NCI-H2029 treated with DMSO at 0.1 percent for 48 hours (cell line): ENCODE measurements at places on chromosomes 3 and 15.
A peak's percentile ranks its signal among the peaks of the same experiment; 100 is the strongest.

DNA sequence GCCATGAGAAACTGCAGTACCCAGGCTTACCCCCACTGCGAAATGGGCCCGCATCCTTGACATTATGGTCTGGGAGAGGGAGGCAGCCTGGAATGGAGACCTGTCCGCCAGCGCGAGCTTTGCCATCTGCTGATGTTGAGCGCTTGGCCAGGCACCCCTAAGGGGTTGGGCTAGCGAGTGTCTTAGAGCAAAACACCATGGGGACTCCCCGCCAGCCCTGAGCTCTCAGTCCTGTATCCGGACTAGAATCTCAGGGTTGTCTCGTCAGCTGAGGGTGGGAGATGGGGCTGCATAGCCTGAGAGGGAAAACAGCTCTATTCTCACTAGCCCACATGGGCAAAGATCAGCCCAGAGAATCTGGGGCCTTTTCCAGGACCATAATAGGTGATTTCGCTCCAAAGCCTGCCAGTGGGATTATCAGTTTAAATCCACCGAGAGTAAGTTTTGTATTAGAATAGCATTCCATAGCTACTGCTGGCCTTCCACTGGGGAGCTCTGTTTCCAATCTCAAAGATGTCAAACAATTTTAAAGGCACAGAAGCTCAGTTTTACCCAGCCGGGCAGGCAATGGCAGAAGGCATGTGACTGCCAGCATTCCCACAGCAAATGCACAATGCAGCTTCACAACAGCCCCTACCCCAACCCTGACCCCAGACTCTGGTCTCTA is 167.5 kb upstream of the TPM1 start:
- no peak for DNase-seq

GRCh38 chr3:62318752-62319569 is 54.4 kb downstream of the FEZF2 start:
- DNase-seq: peak; percentile 43

- no peak for DNase-seq
Observed at GRCh38 chr15:101288905-101289513, 6.0 kb downstream of the SNRPA1 start.

DNA sequence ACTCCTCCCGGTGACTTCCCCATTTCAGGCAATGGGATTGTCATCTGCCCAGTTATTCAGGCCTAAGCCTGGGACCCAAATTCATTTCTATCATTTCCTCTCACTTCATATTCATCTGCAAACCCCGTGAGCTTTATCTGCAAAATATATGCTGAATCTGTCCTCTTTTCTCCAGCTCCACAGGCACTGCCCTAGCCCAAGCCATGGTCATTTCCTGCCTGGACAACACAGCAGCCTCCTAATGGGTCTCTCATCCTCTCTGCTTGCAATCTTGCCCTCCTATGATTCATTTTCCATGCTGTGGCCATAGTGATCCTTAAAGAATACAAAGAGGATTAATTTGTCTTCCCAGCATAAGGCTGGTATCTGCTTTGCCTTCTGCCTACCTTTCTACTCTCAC is 6.1 kb downstream of the RBP2 start:
- no peak for DNase-seq

DNA sequence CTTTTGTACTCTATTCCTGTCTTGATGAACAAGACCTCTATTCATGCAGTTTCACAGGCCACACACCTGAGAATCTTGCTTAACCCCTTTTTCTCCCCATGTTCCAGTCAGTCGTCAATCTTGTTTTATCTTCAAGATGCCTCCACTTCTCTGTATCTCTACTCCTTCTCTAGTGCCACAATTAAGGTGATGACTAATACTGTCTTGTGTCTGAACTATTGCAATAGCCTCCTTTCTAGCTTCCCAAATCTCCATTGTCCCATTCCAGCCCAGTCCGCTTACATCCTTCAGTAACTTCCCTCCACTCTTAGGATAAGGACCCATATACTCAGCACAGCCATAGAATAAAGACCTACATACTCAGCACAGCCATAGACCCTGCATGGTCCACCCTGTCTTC is 24.7 kb downstream of the CHST14 start:
- no peak for DNase-seq

DNA sequence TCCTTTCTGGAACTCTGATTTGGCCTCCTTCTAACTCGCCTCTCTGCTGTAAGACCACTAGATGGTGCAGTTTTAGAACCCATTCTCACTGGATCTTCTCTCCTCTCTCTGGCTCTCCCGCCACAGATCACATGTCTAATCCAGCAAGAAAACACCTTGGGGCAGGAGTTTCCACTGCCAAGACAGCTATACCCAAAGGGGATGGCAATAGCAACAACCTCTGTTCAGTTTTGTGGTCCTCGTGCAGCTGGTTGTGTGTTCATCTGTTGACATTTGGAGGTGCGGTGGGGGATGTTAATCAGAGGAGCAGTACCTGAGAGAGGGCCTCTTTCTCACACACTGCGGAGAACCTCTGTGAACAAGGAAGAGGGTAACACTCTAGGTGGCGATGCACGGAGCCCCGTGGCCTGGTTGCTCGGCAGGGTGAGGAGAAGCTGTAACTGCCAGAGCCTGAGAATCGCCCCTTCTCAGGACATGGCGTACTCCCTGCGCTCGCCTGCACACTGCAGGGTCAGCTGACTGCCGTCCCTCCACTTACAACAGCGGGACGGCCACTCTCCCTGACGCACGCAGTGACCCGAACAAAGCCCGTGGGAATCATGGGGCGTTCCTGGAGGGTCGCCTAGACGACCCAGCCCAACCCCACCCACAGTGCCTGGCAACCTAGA is at the start of gene TEX55:
TEX55 (plus strand) TSS at position 666 of the 668 bp plus-strand sequence. CDS start 25 bp downstream, outside the sequence.
- DNase-seq: peak; percentile 85

GRCh38 chr3:187741403-187742350 is 3.6 kb downstream of the BCL6 start:
- DNase-seq: peak; percentile 24

- DNase-seq: peak; percentile 2
Observed at GRCh38 chr3:3998140-3998922, 199.1 kb downstream of the LRRN1 start.

DNA sequence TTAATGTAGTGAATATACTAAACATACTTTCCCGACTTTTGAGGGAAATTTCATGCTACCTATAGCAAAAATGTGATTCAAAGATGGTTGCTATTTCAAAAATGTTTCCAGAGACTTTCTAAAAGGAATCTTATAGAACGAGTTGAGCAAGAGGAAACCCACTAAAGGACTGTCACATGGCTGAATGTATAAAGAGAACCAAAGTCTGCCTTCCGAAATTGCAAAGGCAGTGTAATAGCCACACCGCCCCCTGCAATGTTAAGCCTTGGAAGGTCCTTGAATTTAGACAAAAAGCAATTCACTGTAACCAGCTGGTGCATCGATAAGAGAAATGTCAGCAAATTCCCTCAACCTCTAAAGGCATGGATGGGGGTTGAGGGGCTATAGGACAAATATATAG is 142.8 kb downstream of the CHL1 start:
- DNase-seq: no peak

- no peak for DNase-seq
Observed at GRCh38 chr3:57170946-57171345, 5.8 kb upstream of the IL17RD start.

DNA sequence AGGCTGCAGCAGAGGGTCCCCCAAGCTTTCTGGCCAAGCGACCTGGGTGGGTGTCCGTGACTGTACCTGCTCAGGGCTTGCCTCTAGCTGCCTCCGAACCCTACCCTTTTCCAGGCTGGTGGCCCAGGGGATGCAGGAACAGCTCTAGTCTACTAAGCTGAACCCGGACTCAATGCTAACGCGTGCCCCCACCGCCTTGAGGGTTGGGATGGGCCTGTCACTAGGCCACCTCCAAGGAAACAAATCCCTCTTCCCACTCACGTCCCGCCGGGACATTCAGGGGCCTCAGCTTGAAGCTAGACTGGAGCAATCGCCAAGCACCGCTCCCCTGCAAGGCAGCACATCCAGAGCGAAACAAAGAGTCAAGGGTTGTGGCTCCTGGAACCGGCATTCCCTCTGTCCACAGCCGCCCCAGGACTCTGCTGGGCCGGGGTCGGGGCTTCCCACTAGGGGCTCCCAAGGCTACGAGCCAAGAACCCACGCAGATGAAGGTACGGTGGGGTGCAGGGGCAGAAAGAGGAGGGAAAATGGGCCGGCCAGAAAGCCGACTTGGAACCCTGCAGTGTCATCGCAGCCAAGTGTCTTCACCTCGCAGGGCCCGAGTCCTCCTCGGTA is 2.9 kb downstream of the FBXL22 start:
- DNase-seq: no peak

DNA sequence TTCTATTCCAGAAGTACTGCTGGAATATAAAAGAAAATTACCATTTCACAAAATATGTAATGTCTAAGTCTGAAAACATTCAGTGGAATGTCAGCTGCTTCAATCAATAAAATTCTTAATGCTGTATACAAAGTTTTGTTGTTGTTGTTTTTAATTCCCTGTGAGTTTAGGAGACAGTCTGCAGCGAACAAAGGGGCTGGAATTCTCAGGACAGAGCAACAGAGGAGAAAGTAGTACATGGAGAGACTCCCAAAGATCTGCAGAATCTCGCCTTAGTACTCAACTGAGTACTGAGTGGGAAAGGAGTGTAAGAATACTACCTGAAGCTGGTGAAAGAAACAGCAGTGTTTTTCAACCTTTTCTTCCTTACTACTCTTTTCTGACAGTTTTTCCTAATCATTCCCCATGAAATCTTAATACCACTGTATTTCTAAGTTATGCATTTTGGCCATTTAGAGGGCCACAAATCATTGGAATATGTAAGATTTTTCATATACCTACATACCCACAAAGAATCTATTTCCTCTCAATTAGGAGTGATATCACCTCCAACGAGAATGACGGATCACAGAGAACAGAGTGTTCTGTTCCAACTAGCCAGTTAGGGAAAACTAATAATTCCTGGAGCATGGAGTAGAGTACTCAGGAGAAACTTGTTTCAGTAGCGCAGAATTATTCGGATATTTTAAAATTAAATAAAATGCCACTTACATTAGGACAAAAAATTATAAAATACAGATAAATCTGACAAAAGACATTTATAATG is 16.0 kb downstream of the ANKRD28 start:
- no peak for DNase-seq

DNA sequence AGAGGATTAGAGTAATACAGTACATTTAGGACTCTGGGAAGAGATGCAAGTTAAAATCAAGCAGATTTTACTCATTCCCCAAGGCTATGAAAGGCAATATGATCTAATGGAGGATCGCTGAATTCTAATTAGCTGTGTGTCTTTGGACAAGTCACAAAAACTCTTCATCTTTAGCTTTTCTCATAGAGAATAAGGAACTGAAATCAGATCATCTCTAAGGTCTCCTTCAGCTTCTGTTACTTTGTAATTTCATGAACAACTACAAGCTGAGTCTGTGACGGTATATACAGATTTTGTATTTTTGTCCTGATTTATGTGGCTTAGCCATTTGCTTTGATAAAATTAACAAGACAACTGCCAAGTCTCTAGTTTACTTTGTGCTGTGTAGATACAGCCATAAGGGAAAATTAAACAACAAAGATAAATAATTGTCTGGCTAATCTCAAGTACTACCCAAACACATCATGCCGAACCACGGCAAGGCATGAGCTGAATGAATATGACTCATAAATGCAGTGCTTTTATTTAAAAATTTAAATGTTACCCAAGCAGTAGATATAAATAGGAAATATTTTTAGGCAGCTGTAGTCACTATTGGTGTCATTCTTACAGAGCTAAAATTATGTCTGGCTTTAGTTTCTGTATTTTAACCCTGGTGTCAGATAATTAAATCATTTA is 81.5 kb downstream of the GAP43 start:
- no peak for DNase-seq

DNA sequence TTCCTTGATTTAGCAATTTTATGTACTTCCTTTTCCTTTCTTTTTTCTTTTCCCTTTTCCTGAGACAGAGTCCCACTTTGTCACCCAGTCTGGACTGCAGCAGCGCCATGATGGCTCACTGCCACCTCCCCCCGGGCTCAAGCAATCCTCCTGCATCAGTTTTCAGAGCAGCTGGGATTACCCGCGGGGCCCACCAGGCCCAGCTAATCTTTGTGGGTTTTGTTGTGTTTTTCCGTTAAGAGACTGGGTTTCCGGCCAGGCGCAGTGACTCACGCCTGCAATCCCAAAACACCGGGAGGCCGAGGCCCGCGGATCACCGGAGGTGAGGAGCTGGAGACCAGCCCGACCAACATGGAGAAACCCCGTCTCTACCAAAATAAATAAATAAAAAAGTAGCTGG is 17.7 kb downstream of the GOLGA8S start:
- no peak for DNase-seq

- no peak for DNase-seq
Observed at GRCh38 chr15:19973718-19974117, 567.9 kb downstream of the GOLGA6L6 start.

GRCh38 chr3:65915477-65915876 is 123.2 kb downstream of the MAGI1 start:
- DNase-seq: no peak

GRCh38 chr3:15918988-15919387 is 121.2 kb upstream of the ANKRD28 start:
- no peak for DNase-seq

DNA sequence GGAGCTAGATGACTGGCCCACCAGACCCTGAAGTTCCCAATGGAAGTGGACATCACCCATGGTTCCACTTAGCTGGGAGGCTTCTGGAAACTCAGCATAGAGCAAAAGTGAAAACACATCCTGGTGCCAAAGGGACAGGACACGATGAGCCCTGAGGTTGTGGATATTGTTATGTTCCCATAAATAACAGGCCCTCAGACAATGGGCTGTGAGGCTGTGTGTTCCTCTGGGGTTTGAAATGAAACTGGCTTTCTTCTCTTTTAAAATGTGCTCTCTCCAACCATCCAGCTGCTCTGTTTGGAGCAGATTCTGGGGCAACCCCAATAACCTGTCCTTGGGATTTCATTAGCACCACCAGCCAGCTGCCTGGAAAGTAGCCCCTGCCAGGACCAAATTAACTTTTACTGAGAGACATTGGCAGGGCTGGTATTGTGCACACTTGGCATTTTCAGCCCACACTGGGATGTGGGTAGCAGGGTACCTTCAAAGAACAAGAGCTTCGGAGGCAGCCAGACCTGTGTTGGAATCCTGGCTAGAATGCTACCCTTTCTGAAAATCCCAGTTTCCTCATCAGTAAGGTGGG is 97.5 kb downstream of the DNAJB8 start:
- DNase-seq: no peak

DNA sequence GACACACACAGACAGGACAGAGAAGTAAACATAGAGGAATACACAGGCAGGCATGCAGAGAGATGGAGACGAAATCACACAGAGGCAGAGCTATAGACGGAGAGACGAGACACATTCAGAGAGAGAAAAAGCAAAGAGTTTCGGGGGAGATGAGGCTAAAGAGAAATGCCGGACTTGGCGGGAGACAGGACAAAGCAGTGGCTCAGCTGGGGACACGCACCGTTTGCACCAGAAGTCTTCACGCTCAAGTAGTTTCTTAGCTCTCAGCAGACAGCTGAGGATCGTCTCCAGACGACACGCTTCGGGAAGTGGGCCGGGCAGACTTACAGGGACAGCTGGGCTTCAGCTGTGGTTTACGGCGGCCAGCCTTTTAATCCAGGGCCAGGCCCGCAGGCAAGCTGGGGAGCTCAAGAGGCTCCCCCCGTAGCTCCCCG is 56.2 kb upstream of the DLG1 start:
- DNase-seq: no peak

- DNase-seq: no peak
Observed at GRCh38 chr3:106392915-106393314, 524.1 kb upstream of the CBLB start.
